ENCODE measurements at places on chromosomes 12 and 14.

DNA sequence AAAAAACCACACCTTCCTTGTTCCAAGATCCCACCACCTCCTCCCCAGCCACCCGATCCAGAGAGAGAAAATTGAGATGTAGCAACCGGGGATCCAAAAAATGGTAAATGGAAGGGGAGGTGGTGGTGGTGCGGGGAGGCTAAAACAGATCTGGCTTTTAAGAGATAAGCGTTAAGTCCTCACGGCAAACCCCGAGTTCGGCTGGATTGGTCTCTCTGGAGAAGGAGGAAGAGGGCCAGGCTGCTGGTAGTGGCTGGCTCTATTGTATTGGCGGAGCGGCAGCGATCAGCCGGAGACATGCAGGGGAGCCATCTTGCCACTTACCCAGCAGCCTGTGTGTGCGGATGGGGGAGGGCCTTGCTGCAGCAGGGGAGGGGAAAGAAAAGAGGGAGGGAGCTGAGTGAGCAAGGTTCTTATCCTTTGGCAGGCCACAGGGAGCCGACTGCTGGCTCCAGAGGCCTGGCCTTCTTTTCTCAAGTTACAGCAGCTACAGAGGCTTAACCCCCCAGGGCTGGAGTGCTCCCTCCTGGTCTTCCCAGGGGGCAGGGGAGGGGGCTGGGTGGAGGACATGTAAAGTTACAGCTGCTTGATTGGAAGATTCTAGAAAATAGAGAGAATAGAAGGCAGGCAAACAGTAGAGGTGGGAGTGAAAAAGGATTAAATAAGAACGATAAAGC is 14.1 kb upstream of the CDH24 start:
- peak; percentile 38 for DNase-seq

- DNase-seq: no peak
Measured at GRCh38 chr12:4009979-4010704, 136.9 kb upstream of the PARP11 start.

DNA sequence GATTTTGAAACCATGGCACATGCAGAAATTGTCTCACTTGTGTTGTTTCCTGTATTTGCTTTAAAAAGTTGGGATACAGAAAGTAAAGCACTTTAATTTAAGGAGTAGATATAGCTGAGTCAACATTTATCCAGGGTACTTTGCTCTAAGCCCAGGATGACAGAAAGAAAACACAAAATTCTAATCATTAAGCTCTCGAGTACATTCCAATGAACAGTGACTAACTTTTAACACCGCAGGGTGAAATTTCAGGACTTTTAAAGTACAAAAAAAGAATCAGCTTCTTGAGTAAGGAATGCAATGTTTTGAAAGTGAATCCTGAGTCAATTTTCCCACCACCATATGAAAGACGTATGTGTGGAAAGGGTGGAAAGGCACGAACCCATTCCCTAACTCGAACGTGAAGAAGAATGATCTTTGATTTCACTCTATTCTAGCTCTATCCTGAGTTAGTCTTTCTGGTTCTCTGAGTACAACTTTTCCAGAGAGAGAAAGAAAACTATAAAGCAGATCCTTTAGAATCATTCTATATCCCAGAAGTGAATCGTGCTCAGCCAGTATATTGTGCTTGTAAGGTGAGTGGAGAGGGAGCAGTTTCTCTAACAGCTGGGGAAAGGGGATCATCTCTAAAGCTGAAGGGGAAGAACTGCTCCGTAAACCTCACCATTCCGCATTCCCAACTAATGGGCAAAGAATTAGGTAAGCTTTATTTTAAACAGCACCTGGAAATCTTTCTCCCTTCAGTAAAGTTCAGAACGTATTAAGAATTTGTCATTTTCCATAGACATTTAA is 779.0 kb upstream of the FLRT2 start:
- no peak for DNase-seq

GRCh38 chr12:131353826-131354225 is 357.1 kb upstream of the SFSWAP start:
- no peak for DNase-seq

DNA sequence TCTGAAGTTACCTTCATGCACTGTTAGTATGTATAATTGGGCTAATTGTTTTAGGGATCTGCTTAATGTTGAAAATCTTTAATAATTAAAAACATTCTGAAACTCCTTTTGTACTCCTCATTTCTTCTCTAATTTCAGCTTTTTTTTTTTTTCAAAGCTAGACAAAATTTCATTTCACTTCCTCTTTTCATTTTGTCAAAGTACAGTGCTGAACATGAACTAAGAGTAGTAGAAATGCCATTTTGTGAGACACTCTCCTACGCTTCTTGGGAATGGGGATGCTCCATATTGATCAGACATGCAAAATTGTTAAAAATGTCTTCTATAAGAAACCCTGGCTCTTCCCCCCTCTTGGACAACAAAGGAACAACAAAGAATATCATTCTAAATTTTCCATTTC is 1.7 kb downstream of the ABCD2 start:
- no peak for DNase-seq

DNA sequence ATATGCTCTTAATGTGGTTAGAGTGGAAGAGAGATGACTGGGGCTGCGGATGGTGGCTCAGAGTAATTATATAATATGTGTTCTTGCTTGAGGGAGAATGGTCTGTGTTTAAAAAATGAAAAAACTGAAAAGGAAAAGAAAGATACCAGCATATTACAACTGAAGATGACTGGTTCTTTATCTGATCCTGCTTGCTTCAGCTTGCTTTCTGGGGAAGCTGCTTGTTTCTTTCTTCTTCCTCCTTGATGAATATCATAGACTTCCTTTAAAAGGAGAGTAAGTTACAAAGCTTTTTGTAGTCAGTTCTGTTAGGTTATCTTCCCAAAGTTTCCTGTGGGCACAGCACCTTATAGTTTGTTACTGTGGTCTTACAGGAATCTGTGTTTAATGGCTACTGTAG is 210.9 kb downstream of the ERC1 start:
- DNase-seq: no peak

DNA sequence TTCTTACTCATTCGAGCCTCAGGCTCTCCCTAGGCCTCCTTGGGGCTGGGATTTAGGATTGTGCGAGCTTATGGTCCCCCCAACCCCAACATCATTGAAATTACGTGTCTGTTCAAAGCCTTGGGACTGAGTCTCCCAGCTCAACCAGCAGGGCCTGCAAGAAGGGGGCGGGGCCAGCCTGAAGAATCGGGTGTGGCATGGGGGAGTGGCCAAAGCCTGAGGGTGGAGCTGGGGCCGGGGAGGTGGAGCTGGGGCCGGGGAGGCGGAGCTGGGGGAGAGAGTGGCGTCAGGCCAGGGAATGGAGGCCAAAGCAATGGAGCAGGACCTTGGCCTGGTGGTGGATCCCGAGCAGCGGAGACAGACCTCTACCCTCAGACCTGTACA is 24.3 kb upstream of the HSPB8 start:
- DNase-seq: no peak

- no peak for DNase-seq
Measured at GRCh38 chr12:59429766-59430165, 166.1 kb upstream of the SLC16A7 start.

GRCh38 chr12:32365473-32366064 is 33.8 kb upstream of the FGD4 start:
- no peak for DNase-seq
